RPMI7951 (cell line): ENCODE measurements at places on chromosomes 16 and 17.

DNA sequence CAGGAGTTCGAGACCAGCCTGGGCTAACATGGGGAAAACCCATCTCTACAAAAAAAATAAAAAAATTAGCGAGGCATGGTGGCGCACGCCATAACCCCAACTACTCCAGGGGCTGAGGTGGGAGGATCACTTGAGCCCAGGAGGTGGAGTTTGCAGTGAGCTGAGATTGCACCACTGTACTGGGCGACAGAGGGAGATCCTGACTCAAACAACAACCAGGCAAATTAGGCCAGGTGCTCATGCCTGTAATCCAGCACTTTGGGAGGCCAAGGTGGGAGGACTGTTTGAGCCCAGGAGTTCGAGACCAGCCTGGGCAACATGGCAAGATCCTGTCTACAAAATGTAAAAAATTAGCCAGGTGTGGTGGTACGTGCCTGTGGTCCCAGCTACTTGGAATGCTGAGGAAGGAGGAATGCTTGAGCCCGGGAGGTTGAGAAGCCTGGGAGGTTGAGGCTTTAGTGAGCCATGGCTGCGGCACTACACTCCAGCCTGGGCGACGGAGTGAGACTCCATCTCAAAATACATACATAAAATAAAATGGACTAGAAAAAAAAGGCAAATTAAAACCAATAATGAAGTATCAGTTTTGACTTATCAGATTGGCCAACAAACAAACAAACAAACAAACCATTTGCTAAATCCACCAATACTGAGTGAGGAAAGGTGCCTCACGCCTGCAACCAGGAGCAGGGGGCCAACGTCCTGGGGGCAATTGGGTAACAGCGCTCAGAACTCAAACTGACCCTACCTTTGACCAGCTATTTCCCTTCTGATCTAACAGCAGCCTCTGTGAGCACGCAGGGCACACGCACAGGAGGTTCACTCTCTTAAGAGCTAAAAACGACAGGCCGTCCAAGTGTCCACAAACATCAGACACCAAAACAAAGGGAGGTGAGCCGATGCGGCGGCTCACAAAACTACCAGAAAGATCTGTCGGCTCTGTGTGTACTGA, 19.4 kb upstream of the FASN start:
- DNase-seq, result no peak

- peak; percentile 52 for DNase-seq
Measured at GRCh38 chr16:50474138-50474537, 74.1 kb upstream of the NKD1 start.

GRCh38 chr17:19579192-19579761, 45.6 kb downstream of the SLC47A1 start:
- DNase-seq, result no peak

DNA sequence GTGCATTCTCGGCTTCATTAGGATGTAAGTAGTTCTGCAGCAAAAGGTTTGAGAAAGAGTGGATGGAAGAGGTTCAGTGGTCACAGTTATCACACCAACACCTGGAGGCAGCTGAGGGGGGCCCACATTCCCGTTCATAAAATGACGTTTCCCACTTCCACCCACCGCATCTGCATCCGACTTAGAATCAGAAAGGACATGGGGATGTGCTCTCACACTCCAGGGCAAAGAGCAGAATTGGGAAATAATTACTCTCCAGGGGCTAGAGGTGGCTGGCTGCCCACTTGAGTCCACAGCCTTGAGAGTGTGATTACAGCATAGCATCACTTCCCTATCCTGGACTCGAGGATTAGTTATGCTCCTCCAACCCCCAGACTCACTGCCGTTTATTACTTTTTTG, 122.0 kb downstream of the CPPED1 start:
- no peak for DNase-seq
